ENCODE measurements at places on chromosomes 4 and X.

- no peak for DNase-seq
These were observed 80.2 kb downstream of the ANKRD17 start for GRCh38 chr4:73178389-73178788.

DNA sequence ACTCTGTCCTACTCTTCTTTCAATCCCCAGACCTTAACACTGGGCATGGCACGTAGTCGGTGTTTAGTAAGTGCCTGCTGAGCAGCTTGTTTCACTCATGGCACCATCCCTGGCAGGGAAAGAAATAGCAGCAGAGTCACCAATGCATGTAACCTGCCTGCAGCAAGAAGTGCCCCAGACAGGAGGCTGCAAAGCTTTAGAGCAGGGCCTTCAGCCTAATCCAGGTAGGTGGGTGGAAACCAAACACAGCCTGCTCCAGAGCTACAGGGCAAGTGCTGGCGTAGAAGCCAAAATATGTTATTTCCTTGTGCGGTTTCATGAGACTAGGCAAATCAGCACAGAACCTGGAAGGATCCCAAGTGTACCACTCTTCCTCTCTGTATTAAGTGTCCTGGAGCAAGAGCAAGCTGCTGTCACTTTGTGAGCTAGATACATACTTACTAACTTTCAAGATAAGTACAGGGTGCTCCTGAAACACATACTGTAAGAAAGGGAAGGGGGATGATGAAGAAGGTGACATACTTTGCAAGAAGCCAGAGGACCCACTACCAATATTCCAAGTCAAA lies 5.5 kb downstream of the PROM1 start:
- DNase-seq, result no peak

- no peak for DNase-seq
These were observed 268.6 kb upstream of the VCX start for GRCh38 chrX:7574325-7574724.

DNA sequence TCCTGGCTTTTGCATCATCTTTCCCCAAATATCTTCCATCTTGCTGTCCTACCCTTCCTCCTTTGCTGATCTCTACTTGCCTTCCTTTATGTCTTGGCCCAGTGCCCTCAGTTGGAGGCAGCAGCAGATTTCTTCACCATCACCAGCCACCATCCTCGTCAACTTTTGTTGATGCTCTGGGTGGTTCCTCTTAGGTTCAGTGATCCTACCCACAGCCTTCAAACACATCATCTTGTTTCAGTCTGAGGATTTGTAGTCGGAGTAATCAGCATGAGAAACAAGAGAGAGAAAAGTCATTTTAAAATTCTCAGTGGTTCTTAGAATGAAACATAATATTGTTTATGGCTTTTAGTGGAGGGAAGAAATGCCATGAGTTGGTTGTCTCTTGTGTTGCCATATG lies 65.8 kb downstream of the FTHL17 start:
- no peak for DNase-seq

DNA sequence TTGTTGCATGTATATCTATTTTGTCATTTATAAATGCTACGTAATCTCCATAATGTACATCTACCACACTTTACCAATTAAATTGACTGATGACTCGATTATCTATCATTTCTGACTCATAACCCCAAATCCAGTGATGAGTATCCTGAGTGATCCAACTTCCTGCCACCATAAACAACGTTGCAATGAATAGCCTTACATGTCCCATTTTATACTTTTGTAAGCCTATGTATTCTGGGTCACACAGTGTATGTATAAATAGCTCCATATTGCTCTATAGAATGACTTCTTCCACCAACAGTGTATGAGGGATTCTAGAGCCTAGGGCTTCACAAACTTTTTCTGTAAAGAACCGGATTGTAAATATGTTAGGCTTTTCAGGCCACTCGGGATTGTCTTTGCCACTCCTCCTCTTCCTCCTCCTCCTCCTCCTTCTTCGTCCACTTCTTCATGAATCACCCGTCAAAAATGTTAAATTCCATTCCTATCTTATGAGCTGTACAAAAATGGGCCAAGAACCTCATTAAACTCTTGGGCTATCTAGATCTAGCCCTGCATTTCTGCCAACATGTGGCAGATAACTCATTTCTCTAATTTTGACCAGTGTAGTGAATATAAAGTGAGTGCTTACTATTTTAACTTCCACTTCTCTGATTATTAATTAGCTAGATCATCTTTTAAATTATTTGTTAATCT lies 672.2 kb upstream of the AMOT start:
- DNase-seq, result peak; percentile 11

- no peak for DNase-seq
These were observed 1468.0 kb downstream of the C4orf33 start for GRCh38 chr4:130563889-130564418.

- peak; percentile 51 for DNase-seq
These were observed 99.4 kb upstream of the PGRMC2 start for GRCh38 chr4:128386761-128387599.

- no peak for DNase-seq
These were observed 88.0 kb upstream of the SLITRK2 start for GRCh38 chrX:145729635-145730034.

- no peak for DNase-seq
These were observed 9.2 kb downstream of the PLK4 start for GRCh38 chr4:127889903-127890302.

DNA sequence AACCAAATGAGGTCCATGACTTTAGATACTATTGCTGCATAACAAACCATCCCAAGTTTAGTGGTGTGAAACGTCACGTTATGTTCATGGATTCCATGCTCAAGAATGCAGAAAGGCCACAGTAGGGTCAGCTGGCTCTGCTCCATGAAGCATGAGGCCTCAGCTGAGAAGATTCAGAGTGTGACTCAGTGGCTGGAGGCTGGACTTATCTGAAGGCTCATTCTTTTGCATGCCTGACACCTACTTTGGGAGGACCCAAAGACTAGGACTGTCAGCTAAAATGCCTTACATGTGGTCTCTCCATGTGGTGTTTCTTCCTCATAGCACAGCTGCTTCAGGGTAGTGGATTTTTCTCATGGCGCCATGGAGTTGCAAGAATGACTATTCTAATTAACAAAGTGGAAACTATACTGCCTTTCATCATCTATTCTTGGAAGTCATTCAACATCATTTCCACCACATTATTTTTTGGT lies 11.5 kb upstream of the CCDC149 start:
- no peak for DNase-seq

DNA sequence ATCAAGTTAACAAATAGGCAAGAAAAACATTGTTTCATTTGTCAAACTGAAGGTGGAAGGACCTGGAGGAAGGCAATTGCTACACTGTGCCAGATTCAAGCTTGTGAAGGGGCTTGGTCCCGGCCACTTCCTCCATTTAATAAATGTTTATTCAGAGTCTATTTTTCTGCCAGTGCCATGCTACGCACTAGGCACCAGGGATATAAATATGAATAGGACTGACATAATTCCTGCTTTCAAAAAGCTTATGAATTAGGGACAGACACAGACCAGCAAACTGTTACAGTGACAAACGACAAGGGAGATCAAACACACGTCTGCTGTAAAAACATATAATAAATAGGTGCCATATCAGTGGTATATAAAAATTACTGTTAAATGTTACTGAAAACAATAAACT lies 571 bp downstream of the TLR6 start:
- DNase-seq, result no peak

GRCh38 chrX:155767876-155768769 lies 113.0 kb upstream of the VAMP7 start:
- DNase-seq, result peak; percentile 31

DNA sequence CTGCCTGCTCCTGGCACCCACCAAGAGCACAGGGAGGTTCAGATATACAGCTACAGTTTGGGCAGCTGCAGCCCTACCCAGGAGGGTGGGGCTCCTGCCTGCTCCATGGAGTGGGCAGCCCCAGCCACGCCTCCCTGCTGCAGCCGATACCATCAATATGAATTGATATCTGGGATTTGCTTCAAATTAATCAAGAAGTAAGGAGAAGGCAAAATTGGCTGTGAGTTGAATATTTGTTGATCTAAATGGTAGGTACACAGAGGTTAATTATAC lies 31.2 kb upstream of the ZNF280C start:
- no peak for DNase-seq

DNA sequence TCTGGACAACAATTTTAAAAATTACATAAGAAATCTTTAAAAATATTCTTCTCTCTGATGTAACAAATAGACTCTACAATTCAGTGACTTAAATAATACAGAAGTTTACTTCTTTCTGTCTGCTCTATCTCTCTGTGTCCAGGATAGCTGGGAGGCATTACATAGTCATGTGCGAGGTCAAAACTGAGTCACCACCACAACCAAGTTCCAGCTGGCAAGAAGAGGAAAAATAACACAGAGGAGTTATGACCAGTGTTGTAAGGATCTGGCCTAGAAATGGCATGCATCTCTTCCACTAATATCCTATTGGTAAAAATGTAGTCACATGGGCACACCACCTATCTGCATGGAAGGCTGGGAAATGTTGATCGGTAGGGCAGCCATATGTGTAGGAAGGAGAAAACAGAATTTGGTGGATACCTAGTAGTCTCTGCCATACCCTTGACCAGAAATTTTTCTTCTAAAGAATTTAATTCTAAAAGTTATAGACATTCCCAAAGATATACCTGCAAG lies 39.4 kb upstream of the WDFY3 start:
- peak; percentile 19 for DNase-seq

- DNase-seq, result no peak
These were observed 2.0 kb upstream of the SOD3 start for GRCh38 chr4:24793219-24794005.

GRCh38 chr4:24434241-24434640 lies 150.1 kb downstream of the DHX15 start:
- DNase-seq, result no peak

DNA sequence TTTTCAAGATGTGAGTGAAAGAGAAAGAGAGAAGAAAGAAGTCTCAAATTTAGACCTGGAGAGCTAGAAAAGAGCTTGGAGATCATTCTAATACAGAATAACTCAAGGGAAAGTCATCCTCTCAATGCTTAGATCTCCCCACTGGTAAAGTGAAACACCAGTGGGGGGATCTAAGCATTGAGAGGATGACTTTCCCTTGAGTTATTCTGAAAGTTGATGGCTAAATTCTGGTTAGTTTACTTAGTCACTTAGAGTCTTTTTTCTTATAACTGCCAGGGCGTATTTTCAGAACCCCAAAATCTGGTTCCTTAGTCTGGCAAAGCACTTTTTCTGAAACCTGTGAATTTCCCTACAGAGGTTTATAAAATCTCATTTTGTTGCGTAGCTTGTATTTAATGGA lies 198.6 kb downstream of the ARHGAP24 start:
- no peak for DNase-seq

DNA sequence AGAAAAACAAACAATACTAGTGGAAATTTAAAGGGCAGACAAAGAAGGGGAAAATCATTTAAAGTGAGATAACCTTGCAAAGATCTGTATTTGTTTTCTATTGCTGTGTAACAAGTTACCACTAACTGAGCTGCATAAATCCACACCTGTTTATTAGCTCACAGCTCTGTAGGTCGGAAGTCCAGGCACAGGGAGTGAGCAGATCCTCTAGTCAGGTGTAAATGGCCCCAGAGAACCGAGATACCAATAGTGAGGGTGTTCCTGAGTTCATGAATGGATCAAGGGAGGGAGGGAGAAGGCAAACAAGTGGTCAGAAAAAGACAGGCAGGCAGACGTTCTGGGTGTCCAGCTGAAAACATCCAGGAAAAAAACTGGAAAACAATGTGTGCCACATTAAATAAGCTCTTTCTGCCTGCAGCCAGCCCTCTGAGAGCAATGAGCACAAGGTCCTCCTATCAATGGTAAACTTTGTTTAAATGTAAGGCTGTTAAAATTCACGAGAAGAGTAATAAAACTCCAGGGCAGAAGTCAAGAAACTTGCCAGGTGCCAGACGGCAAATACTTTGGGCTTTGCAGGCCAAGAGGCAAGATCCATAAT lies 25.0 kb downstream of the ADGRA3 start:
- DNase-seq, result no peak

GRCh38 chr4:4492161-4492847 lies 49.5 kb downstream of the STX18 start:
- DNase-seq, result no peak

DNA sequence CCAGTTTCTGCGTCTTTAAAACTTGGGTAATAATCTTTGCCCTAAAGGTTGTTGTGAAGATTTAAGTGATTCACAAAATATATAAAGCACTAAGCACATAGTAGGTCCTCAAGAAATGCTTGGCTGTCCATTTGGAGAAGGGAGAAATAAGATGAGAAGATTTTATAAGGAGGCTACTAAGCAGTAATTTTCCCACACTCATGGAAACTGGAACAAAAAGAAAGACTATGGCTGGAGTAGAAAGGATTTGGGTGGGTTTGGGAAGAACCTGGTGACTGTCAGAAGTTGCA lies 47.0 kb downstream of the PRPS1 start:
- no peak for DNase-seq

GRCh38 chr4:31043382-31044062 lies 323.4 kb downstream of the PCDH7 start:
- no peak for DNase-seq

GRCh38 chr4:88207171-88207570 lies 48.7 kb upstream of the ABCG2 start:
- no peak for DNase-seq

GRCh38 chr4:3791910-3792542 lies 25.8 kb downstream of the ADRA2C start:
- DNase-seq, result no peak

DNA sequence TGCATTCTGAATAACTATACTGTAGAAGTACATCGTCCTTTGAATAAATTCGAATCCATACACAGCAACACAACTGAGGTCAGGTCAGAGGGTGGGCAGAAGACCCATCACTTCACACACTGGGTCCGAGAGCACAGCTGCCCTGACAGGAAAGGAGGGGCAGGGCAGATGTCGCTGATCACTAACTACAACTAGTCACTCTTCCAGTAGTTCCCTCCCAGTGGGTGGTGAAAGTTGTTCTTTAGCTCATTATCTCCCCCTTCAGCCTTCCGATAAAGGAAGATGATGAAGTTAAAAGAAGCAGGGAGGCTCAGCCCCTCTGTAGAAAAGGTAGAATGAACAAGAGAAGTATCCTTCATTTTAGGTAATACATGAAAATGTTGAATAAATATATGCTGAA lies 278.9 kb downstream of the INPP4B start:
- DNase-seq, result no peak

All from H54 (cell line).